ENCODE measurements at places on chromosomes 13 and 19.

GRCh38 chr19:31459430-31459829 is 110.2 kb upstream of the TSHZ3 start:
- DNase-seq = no peak

- DNase-seq = no peak
These were observed 7.8 kb upstream of the CDK8 start for GRCh38 chr13:26246154-26246553.

- DNase-seq = no peak
These were observed 64.0 kb downstream of the SERP2 start for GRCh38 chr13:44437356-44438233.

- DNase-seq = peak; percentile 82
These were observed 625 bp upstream of the ZNF20 start for GRCh38 chr19:12140545-12141404.

DNA sequence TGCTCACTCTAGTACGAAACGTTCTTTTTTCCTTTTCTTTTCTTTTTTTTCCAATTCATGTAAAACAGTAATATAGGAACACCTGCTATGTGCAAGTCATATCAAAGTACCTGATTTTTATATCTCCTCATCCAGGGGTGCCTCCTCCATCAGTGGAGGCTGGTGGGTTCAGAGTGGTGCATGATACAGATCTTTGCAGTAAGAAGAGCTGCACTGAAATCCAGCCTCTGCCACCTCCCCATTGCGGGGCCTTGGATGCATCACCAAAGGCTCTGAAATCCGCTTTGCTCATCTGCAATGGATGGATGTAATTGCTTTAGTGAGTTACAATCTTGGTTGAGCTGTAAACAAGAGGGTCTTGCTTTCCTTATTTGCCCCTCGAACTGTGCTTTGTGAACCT is 38.3 kb downstream of the GPR12 start:
- no peak for DNase-seq

DNA sequence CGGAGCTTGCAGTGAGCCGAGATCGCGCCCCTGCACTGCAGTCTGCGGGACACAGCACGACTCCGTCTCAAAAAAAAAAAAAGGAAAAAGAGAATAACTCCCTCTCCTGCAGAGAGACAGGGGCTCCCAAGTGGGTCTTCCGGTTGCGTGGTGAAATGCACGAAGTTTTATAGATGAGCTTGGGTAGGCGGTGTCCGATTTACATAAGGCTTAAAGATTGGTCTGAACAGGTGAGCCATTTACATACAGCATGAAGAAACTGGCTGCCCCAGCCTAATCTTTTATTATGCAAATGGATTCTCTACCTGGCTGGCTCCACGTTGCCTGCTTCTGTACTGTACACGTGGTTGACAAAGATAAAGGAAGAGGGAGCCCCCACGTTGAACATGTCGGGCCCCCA is 19.5 kb downstream of the ADGRE2 start:
- no peak for DNase-seq

- no peak for DNase-seq
These were observed 15.9 kb upstream of the S1PR4 start for GRCh38 chr19:3162418-3163229.

- DNase-seq = no peak
These were observed 23.7 kb upstream of the UBE2L5 start for GRCh38 chr13:30398601-30399072.

DNA sequence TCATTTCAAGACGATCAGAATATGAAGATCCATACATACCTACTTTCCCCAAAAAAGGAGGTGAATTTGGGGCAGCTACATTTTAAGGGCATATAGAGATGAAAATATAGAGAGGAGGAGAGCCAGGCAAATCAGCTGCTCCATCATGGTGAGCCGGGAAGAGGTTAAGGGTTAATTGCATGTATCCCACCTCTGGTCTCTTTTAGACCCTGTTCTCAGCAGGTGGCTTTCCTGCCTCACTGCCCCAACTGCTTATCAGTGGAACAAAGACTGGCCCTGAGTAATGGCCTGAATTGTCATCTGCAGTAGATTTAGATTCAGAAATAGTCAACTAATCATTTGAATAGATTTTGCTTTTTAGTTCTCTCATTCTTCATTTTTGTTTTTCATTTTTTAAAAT is 206.6 kb downstream of the SPRY2 start:
- no peak for DNase-seq

DNA sequence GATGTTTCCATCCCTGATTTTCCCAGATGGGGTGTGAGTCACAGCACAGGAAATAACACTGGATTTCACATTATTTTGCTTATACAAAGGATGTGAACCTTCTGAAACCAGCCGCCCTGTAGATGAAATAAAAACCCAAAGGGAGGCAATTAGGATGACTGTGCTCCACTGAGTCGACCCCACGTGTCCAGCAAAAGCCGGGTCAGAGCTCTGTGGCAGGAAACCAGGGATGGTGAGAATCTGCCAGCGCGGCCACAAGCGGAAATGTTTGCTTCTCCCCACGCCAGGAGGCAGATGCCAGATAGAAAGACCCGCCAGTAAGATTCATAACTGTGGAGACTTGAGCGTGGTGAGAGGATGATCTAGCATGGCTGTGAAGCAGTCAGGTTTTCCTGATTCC is 764.4 kb downstream of the LIG4 start:
- no peak for DNase-seq
